Small intestine (tissue), 16 donors: ENCODE measurements at places on chromosomes 13 and 19. TPM values are rescaled to one million over a fixed set of nuclear protein-coding genes. Genes with fewer than 3 reads are reported as not detected.

GRCh38 chr19:54806516-54806838 is 3.1 kb downstream of the KIR2DL4 start:
- no peaks in the 10 kb centered on the region for H3K36me3 ChIP-seq
- no peak for DNase-seq
- no peaks in the 10 kb centered on the region for H3K4me1 ChIP-seq
- H3K4me3 ChIP-seq = no peak overlapping the region
- H3K27me3 ChIP-seq = no peaks in the 10 kb centered on the region
- H3K27ac ChIP-seq = no peak overlapping the region

GRCh38 chr19:5397804-5398692 is 57.2 kb upstream of the ZNRF4 start:
- no peaks in the 10 kb centered on the region for H3K27me3 ChIP-seq
- no peaks in the 10 kb centered on the region for H3K36me3 ChIP-seq
- H3K4me1 ChIP-seq = no peaks in the 10 kb centered on the region
- no peak for DNase-seq
- no peak overlapping the region for H3K4me3 ChIP-seq

DNA sequence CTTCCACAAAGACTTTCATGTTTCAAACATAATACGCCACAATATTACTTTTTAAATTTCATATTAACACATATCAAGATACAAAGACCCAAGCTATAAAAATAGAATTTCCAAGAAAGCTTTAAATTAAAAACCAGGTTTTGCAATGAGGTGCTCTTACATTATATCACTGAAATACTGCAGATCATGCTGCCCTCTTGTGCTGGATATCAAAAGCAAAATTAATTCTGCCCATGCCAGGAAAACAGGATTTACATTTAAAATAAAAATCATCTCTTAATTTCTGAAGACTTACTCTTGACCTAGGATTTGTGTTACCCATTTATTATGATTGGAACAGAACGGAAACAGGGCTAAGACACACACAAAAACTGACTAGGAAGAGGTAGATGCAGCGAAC is 145.0 kb downstream of the ABCC4 start:
- no peak for DNase-seq
- H3K27ac ChIP-seq = no peak overlapping the region
- no peaks in the 10 kb centered on the region for H3K27me3 ChIP-seq
- no peaks in the 10 kb centered on the region for H3K4me1 ChIP-seq
- H3K36me3 ChIP-seq = peaks cover 2% of the 10 kb centered on the region
- H3K4me3 ChIP-seq = no peak overlapping the region

GRCh38 chr19:41305927-41306793 is 3.8 kb upstream of the CCDC97 start:
- H3K4me1 ChIP-seq = peaks cover 19% of the 10 kb centered on the region
- H3K27me3 ChIP-seq = no peaks in the 10 kb centered on the region
- no peak for DNase-seq
- H3K4me3 ChIP-seq = no peak overlapping the region

DNA sequence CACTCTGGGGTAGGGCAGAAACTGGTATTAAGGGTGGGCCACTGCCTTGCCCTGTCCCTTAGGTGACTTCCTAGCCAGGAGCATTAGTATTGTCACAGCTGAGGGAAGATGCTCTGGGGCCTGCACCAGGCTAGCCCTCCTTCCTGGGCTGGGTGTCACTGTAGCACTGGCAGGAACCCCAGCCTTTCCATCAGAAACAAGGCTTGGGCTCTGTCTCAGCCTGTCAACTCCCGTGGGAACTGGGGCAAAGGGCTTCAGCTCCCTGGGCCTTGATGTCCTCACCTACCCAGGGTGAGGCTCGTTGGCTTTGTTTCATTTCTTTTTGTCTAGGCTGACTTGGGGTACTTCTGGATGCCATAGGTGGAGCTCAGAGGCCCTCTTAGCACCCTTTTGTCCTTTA is 18.0 kb downstream of the PAF1 start:
- H3K27me3 ChIP-seq = no peaks in the 10 kb centered on the region
- peaks cover 17% of the 10 kb centered on the region for H3K36me3 ChIP-seq
- no peak for DNase-seq
- H3K27ac ChIP-seq = peak overlapping the region; percentile 93
- no peak overlapping the region for H3K4me3 ChIP-seq
- peaks cover 3% of the 10 kb centered on the region for H3K4me1 ChIP-seq

- no peaks in the 10 kb centered on the region for H3K4me1 ChIP-seq
- H3K36me3 ChIP-seq = no peaks in the 10 kb centered on the region
- H3K4me3 ChIP-seq = no peak overlapping the region
- no peak overlapping the region for H3K27ac ChIP-seq
Observed at GRCh38 chr19:6431891-6432290, 1.7 kb downstream of the SLC25A41 start.

DNA sequence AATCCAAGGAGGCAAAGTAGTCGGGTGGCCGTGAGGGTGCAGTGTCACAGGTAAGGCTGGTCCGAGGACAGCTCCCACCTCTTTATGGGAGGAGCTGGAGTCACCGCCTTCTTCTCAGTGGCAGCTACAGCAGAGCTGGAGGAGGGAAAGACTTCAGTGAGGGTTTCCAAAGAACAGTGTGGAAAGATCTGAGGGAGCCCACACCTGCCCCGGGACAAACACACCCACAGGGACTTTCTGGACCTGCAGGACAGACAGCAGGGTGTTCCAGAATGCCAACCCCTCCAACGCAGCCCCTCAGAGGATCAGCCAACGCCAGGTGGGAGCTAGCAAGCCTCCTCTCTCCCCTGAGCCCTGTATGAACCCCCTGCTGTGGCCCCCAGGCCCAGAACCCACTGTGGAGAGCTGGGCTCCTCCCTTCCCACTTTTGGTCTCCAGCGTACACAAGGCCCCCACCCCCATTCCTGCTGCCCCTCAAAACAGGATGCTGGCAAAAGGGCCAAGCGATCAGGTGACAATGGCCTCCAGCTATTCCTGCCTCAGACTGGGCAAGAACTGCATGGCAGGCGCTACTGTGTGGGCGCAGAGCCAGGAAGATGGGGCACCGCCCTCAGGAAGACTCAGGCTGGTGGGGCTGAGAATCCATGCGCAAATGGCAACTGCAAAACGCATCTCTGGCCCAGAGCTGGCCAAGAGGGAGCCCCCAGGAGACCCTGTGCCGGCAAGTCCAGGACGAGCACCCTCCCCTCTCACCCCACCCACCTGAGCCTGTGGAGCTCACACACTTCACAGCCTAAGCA is 3.5 kb upstream of the CD320 start:
- no peak overlapping the region for H3K4me3 ChIP-seq
- no peaks in the 10 kb centered on the region for H3K36me3 ChIP-seq
- peak; percentile 22 for DNase-seq
- H3K4me1 ChIP-seq = peaks cover 13% of the 10 kb centered on the region
- H3K27ac ChIP-seq = no peak overlapping the region

- H3K4me3 ChIP-seq = no peak overlapping the region
- DNase-seq = no peak
- peaks cover 3% of the 10 kb centered on the region for H3K4me1 ChIP-seq
- H3K27ac ChIP-seq = no peak overlapping the region
Observed at GRCh38 chr13:26999499-26999898, 172.1 kb downstream of the USP12 start.

- no peaks in the 10 kb centered on the region for H3K36me3 ChIP-seq
- H3K27ac ChIP-seq = peak overlapping the region; percentile 94
- H3K27me3 ChIP-seq = no peaks in the 10 kb centered on the region
- no peaks in the 10 kb centered on the region for H3K4me1 ChIP-seq
- DNase-seq = peak; percentile 84
- H3K4me3 ChIP-seq = peak overlapping the region; percentile 45
Observed at GRCh38 chr19:4337906-4338440, 654 bp downstream of the STAP2 start.

GRCh38 chr19:46762245-46762890 is 16.1 kb upstream of the STRN4 start:
- DNase-seq = no peak
- no peak overlapping the region for H3K27ac ChIP-seq
- H3K4me1 ChIP-seq = no peaks in the 10 kb centered on the region
- H3K27me3 ChIP-seq = no peaks in the 10 kb centered on the region
- peaks cover 13% of the 10 kb centered on the region for H3K36me3 ChIP-seq
- H3K4me3 ChIP-seq = no peak overlapping the region

DNA sequence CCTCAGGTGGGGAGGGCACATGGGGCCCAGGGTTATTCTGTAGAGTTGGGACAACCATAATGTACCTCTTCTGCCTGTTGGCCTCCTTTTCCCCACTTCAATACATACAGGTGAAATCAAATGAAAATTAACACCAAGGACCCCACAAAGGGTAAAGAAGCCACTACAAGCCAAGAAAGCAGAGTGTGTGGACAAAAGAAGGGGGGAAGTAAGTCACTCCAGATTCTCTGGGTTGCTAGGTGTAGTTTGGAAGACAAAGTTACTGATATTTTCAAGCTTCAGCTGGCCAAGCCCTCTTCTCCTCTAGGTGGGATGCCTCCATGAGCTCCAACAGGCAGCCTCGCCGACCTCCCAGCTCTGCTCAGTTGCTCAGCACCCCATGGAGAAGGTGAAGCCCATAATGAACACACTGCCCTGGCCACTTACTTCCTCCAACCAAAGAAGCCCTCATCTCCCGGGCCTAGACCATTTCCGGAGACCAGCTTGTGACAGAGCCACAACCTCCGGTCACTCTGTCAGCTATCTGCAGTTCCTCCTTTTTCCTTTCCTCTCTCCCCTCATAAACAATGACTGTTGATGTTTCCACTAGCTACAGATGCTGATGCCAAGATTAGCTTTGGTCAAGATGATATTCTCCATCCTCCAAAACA is 66.8 kb upstream of the MED4 start:
- no peak overlapping the region for H3K4me3 ChIP-seq
- no peaks in the 10 kb centered on the region for H3K27me3 ChIP-seq
- H3K27ac ChIP-seq = no peak overlapping the region

DNA sequence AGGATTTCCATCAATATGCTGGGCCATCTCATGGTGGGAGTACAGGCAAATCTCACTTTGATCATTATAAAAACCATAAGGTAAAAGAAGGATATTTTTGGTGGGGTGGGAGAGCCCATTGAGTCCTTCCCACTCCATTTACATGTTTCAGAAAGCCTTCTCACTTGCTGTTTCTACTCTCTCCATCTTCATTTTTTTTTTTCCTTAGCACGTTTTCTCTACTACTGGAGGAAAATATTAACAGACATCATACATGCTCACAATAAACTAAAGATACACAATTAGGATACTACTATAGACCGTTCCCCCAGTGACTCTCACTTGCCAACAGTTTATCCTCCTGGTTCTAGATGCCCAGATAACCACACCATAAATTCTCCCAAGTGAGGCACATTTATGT is 1.8 kb upstream of the AKAP8 start:
- peaks cover 10% of the 10 kb centered on the region for H3K4me1 ChIP-seq
- H3K27ac ChIP-seq = no peak overlapping the region
- DNase-seq = no peak
- peaks cover 2% of the 10 kb centered on the region for H3K36me3 ChIP-seq
- H3K4me3 ChIP-seq = no peak overlapping the region
- no peaks in the 10 kb centered on the region for H3K27me3 ChIP-seq

DNA sequence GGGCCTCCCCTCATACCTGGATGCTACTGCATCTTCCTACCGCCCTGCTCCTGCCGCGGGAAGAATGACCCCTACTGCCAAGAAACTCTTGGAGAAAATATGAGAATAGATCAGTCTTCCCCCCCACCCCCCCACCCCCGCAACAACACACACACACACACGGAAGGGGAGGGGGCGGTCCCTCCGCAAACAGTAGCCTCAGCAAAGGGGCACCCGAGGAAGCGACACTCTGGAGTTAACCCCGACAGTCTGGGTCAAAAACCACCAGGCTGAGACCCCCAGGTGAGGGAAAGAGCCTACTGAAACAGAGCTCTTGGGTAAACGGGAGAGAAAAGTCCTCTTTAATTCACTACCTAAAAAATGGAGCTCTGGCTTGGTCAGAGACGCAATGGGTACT is 1.2 kb downstream of the MED26 start:
- peak overlapping the region; percentile 36 for H3K27ac ChIP-seq
- DNase-seq = no peak
- peaks cover 38% of the 10 kb centered on the region for H3K36me3 ChIP-seq
- H3K4me3 ChIP-seq = peak overlapping the region; percentile 95
- no peaks in the 10 kb centered on the region for H3K27me3 ChIP-seq

DNA sequence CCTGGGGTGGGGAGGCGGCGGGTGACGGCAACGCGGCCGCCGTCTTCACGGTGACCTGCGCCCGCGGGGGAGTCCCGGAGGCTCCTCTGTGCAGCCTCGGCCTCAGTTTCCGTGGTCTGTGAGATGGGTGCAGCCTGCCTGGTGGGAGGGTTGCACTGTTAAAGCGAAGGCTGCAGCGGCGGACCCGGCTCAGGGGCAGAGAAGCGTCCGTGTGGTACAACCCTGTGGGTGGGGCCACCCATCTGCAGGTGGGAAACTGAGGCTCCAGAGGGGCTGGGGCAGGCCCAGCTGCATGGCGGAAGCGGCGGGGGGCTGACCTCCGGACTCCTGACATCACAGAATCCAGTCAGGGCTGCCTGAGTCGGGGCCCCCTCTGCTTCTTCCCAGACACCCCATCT is 481 bp downstream of the FGF22 start:
- peaks cover 12% of the 10 kb centered on the region for H3K27me3 ChIP-seq
- H3K27ac ChIP-seq = no peak overlapping the region
- peaks cover 15% of the 10 kb centered on the region for H3K36me3 ChIP-seq
- peaks cover 6% of the 10 kb centered on the region for H3K4me1 ChIP-seq

GRCh38 chr13:66415444-66415843 is 814.7 kb downstream of the PCDH9 start:
- no peaks in the 10 kb centered on the region for H3K36me3 ChIP-seq
- no peaks in the 10 kb centered on the region for H3K27me3 ChIP-seq
- no peak overlapping the region for H3K4me3 ChIP-seq
- no peak for DNase-seq
- H3K4me1 ChIP-seq = no peaks in the 10 kb centered on the region

DNA sequence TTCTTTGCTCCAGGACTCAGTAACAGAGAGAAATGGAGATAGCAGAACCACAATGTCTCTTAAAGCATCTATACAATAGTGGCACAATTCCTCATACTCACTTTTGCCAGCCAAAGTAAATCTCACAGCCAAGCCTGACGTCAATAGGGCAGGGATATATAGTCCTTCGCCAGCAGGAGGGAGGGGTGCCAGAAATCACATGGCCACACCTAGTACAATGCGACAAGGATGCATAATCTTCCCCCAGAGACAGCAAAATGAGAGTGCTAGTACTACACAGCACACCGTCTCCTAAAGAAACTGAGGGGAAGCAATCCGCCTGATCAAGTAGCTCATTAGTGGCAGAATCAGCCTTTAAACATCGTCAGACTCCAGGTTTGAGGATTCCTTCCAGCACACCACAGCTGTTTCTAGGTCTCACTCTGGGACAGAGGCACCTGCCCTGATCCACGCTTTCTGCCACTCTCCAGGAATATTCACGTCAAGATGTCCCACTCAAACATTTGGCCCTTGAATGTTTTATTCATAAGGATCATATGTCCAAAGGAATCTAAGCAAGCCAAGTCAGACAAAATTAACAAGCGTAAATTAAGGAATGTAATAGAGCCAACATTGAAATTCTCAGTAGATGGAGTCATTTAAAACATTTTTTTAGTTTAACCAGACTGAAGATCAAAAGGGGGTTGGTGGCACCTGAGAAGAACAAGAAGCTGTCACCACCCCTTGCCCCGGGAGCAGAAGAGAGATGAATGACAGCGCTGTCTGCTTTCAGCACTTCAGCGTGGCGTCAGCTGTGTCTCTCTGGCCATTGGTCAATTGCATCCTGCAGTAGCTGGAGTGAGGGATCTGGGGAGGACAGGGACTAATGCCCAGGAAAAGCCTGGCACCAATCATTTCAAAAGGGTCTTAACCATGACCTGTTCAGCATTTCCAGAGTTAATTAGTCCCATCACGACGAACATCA is 63.5 kb upstream of the SERP2 start:
- no peaks in the 10 kb centered on the region for H3K36me3 ChIP-seq
- no peak overlapping the region for H3K4me3 ChIP-seq
- H3K4me1 ChIP-seq = no peaks in the 10 kb centered on the region
- peak; percentile 79 for DNase-seq

ZNF541 gene
- not detected for polyA plus RNA-seq

PSG1 gene
- polyA plus RNA-seq = not detected

SIGLECL1 gene
- polyA plus RNA-seq = not detected

ZNF880 gene
- polyA plus RNA-seq = 7.7 TPM

CADM4 gene
- 1.1 TPM for polyA plus RNA-seq

PSG3 gene
- polyA plus RNA-seq = not detected

TEX101 gene
- not detected for polyA plus RNA-seq

AP1M2 gene
- polyA plus RNA-seq = 85.5 TPM
